ENCODE measurements at places on chromosomes 1 and 21.

- no peak for DNase-seq
These were observed 120.0 kb upstream of the RRP15 start for GRCh38 chr1:218164930-218165700.

GRCh38 chr1:36534711-36535412, 52.1 kb upstream of the CSF3R start:
- DNase-seq, result no peak

DNA sequence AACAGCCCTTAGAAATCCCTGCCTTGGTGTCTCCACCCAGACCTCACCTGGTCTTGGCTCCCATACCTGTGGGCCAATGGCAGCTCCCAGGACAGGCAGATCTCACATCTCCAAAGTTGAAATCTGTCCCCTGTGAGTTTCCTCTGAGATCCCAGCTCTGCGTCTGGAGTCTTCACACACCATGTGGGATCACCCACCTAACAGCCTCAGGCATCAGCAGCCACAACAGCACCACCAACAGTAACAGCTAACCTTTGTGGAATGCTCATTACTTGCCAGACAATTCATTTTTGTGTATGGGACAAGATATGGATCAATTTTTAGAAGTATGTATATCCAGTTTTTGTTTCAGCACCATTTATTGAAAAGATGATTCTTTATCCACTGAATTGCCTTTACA, 523.2 kb downstream of the MATN1 start:
- no peak for DNase-seq

DNA sequence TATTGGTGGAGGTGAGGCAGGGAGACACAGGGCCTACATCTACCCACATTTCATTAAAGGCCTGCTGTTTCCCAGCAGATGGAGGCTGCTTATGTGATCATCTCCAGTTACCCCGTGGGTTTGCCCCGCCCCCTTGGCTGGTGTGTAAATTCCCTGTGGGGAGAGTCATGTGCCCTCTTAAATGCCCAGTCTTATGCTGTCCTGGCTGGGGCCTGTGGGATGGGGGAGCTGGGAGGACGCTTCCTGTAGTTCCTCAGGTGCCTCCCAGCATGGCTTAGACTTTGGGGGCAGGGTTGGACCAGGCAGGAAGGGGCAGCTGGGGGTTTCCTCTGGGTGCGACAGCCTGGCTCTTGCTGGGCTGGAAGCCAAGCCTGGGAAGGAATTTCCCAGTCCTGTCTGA, 15.5 kb upstream of the CITED4 start:
- no peak for DNase-seq

GRCh38 chr1:160291248-160292220, 6.6 kb upstream of the PEX19 start:
- peak; percentile 20 for DNase-seq

DNA sequence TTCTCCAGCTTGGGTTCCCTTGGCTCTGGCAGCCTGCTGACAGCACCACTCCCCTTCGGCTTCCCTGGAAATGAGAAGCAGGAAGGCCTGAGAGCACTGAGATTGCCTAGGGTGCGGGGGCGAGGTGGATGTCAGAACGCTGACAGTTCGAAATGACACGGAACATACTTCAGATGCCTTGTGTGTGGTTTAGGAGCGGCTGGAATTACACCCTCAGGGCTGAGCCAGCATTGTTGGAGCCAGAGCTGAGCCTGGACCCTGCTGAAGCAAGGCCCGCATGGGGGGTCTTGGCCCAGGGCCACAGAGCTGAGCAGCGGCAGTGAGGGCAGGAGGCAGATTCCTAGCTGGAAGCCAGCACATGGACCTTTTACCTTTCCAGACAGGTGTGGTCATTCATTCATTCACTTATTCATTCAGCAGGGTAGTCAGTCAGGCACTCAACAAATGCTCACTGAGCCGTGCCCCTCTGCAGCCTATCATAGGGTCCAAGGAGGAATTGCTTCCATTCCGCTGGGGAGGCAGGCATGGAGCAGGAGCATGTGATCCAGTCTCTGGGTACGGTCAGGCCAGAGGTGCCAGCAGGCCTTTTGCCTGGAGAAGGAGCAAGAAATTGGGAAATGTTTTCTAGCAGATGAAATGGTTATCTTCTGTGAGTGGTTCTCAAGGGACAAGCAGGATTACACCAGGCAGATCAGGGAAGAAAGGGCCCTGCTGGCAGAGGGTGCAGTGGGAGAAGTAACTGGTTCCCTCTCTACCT, 6.6 kb upstream of the FOXE3 start:
- no peak for DNase-seq

- no peak for DNase-seq
These were observed 51.2 kb upstream of the RGS7 start for GRCh38 chr1:241408170-241408569.

DNA sequence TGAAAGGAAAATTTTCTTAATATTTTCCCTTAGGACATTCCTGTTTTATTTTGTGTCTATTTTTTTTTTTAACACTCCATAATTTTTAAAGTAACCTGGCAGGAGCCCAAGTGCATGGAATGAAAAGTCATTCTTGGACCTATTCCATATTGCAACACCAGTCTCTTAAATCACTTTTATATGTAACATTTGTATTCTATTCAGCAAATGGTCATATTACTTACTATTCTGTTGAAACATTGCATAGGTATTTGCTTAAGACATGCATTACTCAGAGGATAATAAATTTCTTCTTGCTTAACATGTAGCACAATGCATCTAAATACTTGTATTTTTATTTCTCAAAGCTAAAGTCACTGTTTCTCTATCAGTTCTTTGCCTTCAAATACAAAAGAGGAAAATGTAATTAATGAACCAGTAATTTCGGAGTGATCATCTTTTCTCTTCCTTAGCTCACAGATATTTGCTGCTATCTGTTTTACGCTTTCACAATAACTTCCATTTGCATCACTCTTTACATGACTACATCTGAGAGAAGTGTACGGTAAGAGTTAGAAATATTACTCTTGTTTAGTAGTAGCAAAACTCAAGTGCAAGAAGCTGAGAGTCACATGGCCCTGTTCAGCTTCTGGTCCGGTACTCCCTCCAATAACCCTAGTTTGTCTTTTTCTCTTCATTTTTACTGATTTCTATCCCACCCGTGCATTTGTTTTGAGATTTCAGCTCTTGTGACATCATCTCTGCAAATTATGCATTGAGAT, 394.8 kb downstream of the USP25 start:
- DNase-seq, result no peak

GRCh38 chr1:12370333-12370975, 140.6 kb downstream of the VPS13D start:
- no peak for DNase-seq

- no peak for DNase-seq
These were observed 23.7 kb downstream of the HP1BP3 start for GRCh38 chr1:20763417-20763816.

- no peak for DNase-seq
These were observed 35.6 kb upstream of the PUM1 start for GRCh38 chr1:31101147-31101502.

DNA sequence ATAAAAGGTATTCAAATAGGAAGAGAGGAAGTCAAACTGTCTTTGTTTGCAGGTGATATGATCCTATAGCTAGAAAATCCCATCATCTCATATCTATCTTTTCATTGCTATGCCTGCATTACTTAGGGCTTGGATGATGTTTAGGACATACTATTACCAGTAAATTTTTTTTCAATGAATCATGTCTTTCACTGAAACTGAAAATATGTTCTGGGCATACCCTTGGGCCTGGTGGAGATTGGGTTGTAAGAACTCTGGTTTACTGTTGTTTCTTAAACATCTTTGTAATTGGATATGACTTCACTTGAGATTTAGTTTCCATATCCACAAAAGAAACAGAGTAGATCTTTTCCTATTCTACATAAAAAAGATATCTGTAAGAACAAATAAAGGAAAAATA, 502.2 kb upstream of the PRMT6 start:
- DNase-seq, result no peak

DNA sequence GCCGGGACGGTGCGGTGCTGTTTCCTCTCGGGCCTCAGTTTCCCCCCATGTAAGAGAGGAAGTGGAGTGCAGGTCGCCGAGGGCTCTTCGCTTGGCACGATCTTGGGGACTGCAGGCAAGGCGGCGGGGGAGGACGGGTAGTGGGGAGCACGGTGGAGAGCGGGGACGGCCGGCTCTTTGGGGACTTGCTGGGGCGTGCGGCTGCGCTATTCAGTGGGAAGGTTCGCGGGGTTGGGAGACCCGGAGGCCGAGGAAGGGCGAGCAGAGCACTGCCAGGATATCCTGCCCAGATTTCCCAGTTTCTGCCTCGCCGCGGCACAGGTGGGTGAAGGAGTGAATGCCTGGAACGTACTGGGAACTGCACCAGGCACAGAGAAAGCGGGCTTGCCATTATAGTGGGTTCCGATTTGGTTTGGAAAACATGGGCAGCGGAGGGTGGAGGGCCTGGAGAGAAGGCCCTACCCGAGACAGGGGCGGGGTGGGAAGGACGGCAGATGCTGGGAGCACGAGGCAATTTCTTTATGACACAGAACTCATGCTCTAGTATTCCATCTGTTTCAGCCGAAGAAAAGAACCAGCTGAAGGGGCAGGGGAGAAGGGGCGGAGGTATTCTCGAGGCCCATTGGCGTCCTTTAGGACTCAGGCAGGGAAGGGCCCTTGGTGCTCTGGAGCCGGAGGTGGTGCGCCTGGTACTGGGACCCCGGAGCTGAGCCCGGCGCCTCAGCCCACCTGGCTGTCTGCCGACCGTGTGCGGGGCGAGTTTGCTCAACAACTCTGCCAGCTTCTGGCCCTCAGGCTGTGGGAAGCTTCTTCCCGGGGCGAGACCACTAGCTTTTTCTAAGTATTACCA, 960 bp downstream of the PCSK9 start:
- DNase-seq, result no peak

DNA sequence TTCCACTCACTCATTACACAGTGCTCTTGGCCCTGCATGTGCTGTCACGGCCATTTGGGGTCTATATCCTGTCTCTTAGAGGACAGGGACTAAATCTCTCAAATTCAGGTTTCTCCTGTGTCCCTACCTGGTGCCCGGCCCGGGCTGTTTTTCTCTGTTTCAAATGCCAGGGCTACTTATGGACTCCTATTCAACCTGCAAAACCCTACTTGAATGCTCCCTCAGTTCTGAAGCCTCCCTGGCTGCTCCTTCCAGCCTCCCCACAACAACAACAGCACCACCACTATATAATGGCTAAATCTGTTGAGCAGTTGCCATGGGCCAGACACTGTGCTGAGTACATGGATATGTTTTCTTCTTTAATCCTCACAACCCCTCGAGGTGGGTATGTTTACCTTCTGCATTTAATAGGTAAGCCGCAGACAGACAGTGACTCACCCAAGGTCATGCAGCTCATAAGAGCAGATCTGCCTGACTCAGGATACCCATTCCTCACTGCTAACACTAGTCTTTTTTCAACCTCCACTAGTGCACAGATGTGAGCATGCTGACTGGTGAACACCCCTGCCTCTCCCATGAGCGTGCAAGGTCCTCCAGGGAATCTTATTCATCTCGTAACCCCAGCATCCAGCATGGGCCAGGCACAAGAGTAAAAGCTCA, 29.9 kb downstream of the DHRS3 start:
- DNase-seq, result no peak

DNA sequence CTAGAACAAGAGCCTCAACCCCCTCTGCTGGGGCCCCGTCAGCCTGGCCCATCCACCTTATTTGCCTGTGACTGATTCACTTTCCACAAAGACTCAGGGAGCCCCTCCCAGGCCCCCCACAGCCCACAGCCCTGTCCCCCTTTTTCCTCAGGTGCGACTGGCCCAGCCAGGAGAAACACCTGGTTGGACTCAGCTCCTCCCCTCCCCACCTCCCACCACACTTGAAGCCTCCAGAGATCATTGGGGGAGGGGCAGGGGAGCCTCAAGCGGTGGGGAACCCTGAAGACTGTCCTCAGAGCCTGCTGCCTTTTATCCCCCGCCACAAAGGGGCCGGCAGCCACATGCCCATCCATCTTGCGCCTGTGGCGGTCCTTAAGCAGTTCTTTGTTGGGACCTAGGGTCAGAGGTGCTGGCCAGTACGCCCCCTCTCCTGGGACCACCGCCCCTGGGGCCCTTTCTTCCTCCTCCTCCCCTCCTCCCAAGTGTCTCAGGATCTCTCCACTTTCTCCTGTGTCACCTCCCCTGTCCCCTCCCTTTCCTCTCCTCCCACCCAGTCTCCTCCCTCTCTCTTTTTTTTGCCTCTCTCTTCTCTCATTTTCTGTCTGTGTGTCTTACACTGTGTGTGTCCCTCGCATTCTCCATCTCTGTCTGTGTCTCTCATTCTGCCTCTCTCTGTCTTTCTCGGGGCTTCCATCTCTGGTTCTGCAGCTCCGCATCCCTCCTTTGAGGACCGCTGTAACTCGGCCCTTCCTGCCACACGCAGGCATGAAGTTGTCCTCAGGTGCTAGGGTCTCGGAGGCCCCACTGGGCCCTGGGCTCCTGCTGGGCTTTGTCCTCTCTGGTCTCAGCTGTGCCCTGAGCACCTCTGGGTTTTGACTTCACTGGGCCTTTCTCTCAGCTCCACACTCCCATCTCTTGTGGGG, 12.2 kb downstream of the CRABP2 start:
- DNase-seq, result no peak

GRCh38 chr1:204941421-204942338, 71.0 kb downstream of the NFASC start:
- DNase-seq, result peak; percentile 53

DNA sequence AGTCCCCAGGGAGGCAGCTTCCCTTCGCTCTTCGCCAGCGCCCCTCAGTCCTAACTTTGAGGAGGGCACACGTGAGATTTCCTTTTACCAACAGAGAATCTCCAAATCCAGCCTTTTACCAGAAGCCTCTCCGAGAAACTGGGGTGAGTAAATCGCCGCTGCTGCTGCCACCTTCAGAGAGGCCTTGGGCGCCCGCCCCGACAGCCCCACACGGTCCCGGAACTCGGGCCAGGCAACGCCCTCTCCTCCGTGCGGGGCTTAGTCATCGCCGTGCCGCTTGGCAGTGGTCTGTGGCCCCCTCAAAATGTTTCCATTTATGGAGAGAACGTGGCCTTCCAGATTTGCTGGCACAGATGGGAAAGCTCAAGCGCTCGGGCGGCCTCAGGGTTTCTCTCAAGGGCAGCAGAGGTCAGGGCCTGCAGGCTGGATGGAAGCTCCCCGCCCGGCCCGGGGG, 41.4 kb upstream of the COL6A2 start:
- no peak for DNase-seq

GRCh38 chr1:236099355-236099974, 34.6 kb upstream of the NID1 start:
- DNase-seq, result no peak

DNA sequence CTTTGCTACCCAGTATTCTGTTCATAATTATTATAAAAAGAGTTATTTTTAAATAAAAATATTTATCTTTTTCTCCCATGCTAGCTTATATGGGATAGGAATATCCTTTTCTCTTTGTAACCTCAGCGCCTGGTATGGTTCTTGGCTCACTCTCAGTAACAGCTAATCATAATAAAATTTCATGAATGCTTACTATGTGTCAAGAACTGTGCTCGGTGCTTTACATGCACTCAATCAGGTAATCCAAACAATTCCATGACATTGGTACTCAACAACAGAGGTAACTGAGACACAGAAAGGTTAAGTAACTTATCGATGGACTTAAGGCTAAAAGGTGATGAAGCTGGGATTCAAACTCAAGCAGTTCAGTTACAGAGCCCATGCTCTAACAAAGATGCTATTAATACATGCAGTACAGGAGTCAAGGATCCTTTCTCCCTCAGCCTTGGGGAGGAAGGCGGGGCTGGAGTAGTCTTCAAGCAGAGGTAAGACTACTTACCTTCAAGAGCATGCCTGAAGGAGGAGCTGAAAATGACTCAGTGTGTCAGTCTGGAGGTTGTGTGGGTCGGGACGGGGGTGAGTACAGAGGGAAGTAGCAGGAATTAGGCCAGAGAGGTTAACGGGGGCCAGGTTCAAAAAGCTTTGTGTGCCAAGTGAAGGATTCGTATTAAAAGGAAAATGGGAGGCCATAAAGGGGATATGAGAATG, 73.4 kb downstream of the PLPPR5 start:
- DNase-seq, result no peak

GRCh38 chr1:38061883-38062328, 15.3 kb upstream of the POU3F1 start:
- no peak for DNase-seq

Measured in stimulated activated CD4-positive, alpha-beta T cell treated with anti-CD3 and anti-CD28 coated beads, Interleukin-12 subunit alpha, Interleukin-12 subunit beta, amount 100 ng/mL, for 24 hours (primary cell).